IMR-90 (cell line): ENCODE measurements at places on chromosomes 6 and 20.
A peak's percentile ranks its signal among the peaks of the same experiment; 100 is the strongest.

DNA sequence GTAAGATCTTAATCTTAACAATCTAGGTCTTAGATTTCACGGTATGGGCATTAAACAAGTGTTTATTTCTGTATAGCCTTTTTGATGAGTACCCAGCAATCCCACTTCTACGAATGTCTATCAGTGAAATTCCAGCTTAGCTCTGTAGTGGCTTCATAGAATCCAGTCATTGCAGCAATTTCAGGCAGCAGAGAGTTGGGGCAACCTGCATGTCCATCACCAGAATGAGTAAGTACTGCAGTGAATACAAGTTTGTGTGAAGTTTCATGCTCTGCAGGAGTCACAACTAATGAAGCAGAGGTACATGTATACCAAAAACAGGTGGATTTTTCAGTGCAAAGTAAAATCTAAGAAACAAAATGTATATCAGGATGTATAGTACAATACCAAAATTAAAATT is 151.7 kb downstream of the OR2B2 start:
- no peak for DNase-seq
- no peak overlapping the region for H3K4me3 ChIP-seq
- H3K27me3 ChIP-seq: peaks cover 7% of the 10 kb centered on the region
- no peaks in the 10 kb centered on the region for H3K36me3 ChIP-seq

DNA sequence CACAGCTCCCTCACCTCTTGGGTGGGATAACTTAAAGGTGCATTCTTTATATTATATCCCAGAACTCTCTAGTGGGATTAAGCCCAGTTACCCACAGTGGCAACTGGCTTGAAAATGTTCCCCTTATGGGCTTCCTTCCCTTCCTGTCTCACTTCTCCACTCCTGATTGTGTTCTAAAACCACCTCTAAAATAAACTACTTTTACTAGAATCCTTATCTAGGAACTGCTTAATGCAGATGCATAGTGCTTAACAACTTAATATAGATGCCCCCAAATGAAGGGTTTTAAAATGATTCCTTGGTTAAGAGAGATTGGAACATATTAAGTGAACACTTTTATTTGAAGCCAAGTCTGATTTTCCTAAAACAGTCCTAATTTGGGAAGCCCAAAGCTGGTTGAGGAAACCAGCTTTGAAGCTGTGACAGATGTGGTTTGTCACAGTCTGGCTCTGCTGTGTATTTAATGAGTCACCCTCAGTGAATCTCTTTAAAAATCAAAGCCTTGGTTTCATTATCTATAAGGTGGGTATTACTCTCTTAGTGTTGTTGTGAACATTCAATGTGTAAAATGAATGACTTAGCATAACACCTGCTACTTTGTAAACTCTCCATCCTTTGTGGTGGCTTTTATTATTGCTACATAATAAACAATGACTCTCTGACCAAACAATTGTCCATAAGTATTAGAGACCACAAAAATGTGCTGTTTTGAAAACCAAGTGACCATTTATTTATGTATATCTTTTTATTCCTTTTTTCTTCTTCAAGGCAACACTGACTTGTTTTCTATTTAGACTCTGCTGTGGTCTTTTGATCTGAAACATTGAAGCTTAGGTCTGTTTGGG is 24.4 kb downstream of the PLCB1 start:
- H3K36me3 ChIP-seq: no peaks in the 10 kb centered on the region
- H3K4me1 ChIP-seq: peaks cover 9% of the 10 kb centered on the region
- no peaks in the 10 kb centered on the region for H3K27me3 ChIP-seq
- no peak overlapping the region for H3K27ac ChIP-seq
- no peak overlapping the region for H3K4me3 ChIP-seq

DNA sequence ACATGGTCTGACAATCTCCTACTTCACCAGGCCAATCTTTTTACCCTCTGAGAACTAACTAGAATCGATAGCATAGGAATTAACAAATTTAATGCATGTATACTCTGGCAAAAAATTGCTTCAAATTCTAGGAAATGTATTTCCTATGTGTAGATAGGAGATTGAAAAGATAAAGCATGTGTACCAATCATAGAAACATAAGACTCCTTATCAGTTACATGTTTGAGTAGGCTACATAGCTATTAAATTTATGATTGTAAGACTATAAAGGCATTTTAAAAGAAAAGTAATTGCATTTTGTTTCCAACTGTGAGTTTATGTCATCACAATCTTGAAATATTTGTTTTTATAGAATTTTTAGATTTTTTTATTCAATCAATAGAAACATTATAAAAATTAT is 196.6 kb upstream of the HEY2 start:
- no peaks in the 10 kb centered on the region for H3K36me3 ChIP-seq
- DNase-seq: no peak
- H3K4me1 ChIP-seq: no peaks in the 10 kb centered on the region
- H3K27me3 ChIP-seq: no peaks in the 10 kb centered on the region; the same call in none of the 2 replicates

GRCh38 chr6:74366634-74367033 is 670.6 kb downstream of the CD109 start:
- no peak overlapping the region for H3K27ac ChIP-seq
- peak; percentile 68 for DNase-seq
- no peak overlapping the region for H3K4me3 ChIP-seq
- no peaks in the 10 kb centered on the region for H3K27me3 ChIP-seq

DNA sequence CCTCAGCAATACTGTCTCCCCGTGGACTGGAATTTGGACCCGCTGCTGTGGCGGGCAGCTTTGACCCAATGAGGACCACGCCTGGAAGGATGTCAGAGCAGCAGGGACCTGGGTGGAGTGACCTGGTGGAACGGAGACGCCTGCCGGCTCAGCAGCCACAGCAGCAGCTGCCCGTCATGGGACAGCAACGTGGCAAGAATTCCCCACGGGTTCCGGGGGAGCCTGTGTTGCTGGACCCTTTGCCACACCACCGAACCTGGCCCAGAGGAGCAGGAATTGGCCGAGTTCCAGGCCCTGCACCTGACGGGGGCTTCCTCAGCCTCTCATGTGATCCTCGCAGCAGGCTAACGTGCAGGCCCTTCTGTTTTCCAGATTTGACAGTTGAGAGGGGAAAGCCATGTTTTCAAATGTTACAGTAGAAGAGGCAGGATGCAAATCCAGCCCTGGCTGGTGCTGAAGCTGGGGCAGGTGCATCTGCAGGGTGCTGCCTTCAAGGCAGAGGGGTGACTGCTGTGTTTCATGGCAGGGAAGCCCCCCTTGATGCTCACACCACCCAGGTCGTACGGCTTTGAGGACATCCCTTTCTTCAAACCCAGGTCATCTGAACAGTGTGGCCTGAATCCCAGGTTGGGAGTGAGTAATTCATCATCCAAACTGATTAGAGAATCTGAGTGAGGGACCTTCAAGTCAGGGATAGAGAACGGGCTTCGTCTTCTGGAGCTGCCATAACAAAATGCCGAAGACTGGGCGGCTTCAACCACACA is 93.4 kb downstream of the THBS2 start:
- no peak for DNase-seq
- H3K27me3 ChIP-seq: no peaks in the 10 kb centered on the region
- H3K4me1 ChIP-seq: peaks cover 43% of the 10 kb centered on the region
- no peak overlapping the region for H3K27ac ChIP-seq

DNA sequence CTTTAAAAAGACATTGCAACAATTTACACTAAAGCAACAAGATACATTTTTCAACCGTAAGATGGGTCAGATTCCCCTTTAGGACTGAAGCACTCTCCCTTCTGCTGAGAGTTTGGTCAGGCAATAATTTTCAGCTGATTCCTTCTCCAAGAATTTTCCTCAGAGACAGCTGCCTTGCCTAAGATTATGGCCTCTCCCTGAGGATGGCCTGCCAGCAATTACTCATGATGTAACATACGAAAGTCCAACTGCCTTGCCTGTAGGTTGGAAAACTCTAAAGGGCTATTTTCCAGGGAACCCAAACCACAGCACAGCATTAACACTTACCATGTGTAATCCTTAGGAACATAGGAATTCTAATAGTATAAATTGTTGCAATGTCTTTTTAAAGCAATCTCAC is 229.1 kb upstream of the FLRT3 start:
- no peak for DNase-seq
- H3K4me1 ChIP-seq: no peaks in the 10 kb centered on the region
- no peak overlapping the region for H3K27ac ChIP-seq
- no peaks in the 10 kb centered on the region for H3K27me3 ChIP-seq
